ENCODE measurements at places on chromosomes 16 and 17. TPM values are rescaled to one million over a fixed set of nuclear protein-coding genes. Genes with fewer than 3 reads are reported as not detected.

TNFRSF17 gene
- total RNA-seq, result not detected

SHBG gene
- total RNA-seq, result 0.77 TPM

DNAH3 gene
- total RNA-seq, result 2.4 TPM

GRCh38 chr16:3961449-3961849 is 80.9 kb upstream of the CREBBP start:
- DNase-seq, result no peak

DNA sequence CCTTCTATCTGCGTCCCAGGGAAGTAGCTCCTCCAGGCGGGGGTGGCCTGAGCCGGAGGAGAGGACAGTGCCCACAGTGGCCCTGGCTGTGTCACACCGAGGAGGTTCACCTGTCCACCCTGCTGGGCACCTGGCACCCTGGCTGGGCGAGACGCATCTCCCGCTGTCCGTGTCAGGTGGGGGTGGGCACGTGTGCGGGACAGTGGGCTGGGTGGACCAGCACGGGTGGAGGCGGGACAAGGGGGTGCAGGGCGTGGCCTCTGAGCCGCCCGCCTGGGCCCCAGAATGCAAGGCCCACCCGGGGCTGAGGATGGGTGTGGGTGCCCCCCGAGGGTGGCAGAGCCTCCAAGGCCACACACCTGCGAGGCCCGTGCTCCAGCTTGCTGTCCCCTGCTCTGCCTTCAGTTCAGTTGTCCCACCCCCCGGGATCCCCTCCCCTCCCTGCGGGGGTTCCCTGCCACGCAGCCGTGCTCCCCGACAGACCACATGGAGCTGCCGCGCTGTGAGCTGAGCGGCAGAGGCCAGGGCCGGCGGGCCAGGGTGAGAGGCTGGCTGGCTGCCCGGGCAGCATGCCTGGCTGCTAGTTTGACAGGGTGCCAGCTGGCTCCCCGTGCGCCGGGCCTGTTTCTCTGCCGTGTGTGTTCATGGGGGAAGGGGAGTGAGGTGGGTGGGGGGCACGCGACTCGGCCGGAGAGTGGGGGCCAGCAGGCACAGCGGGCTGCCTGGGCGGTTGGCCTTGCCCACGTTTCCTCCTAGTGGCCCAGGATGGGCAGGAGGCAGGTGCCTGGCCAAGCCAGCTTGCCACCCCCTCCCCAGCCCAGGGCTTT is 33.9 kb downstream of the BAHCC1 start:
- peak; percentile 78 for DNase-seq

GRCh38 chr16:57533431-57534336 is 2.7 kb downstream of the CCDC102A start:
- DNase-seq, result no peak

All from heart right ventricle (tissue), 16 donors.